BE2C (cell line): ENCODE measurements at places on chromosomes 1 and 21.
A peak's percentile ranks its signal among the peaks of the same experiment; 100 is the strongest.

GRCh38 chr1:11918799-11919519 lies 7.3 kb downstream of the KIAA2013 start:
- no peak for DNase-seq

GRCh38 chr1:229270547-229271447 lies at the start of gene RAB4A:
RAB4A (plus strand) TSS chr1:229271111; CDS start chr1:229271340, 229 bp downstream.
- DNase-seq, result peak; percentile 94

GRCh38 chr1:177848577-177848976 lies 121.3 kb downstream of the SEC16B start:
- DNase-seq, result no peak

DNA sequence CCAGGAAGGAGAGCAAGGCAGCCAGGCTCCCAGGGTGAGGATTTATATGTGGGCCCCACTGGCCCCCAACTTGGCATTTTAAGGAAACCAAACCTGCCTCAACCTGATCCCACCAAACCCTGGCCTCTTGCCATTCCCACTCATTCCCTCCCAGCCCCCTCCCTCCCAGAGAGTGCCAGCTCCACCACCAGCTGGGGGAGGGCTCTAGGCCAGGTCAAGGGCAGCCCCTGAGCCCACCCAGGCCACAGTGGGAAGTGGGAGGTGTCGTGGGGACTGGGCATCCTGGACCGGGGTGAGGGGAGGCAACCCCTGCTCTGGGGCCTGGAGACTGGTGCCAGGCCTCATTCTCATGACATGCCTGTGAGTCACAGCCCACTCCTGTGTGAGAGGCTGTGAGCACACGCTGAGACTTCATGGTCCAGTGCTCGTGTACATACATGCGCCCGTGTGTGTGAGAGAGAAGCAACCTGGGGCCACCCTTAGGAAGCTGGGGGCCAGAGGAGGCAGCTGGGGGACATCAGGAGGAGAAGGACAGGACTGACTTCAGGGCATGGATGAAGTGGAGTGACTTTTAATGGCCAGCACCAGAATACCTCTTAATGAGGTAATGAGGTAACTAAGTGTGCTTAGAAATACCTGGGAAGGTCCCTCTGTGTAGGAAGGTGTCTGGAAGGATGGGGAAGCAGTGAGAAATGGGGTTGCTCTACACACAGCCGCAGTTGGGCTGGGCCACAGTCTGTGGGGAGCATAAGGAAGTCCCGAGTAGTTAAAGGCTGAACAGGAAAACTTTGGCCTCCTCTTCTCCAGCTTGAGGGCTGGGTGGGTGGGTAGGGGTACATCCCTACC lies at the start of gene S100A2:
Gene S100A2, minus strand, starts transcription at position 316 of the 846 bp plus-strand sequence. CDS start 1,967 bp downstream, outside the sequence.
- DNase-seq, result peak; percentile 79

GRCh38 chr1:169110236-169110635 lies 3.7 kb downstream of the ATP1B1 start:
- DNase-seq, result no peak

- no peak for DNase-seq
Observed at GRCh38 chr1:197989058-197989457, 71.9 kb downstream of the LHX9 start.
